Stimulated activated CD4-positive, alpha-beta T cell treated with anti-CD3 and anti-CD28 coated beads, Interleukin-2, amount 100 ng/mL, for 24 hours (primary cell): ENCODE measurements at places on chromosomes 13 and 19.
A peak's percentile ranks its signal among the peaks of the same experiment; 100 is the strongest.

GRCh38 chr13:39038569-39039030, 344 bp downstream of the NHLRC3 start:
- peak; percentile 64 for DNase-seq

DNA sequence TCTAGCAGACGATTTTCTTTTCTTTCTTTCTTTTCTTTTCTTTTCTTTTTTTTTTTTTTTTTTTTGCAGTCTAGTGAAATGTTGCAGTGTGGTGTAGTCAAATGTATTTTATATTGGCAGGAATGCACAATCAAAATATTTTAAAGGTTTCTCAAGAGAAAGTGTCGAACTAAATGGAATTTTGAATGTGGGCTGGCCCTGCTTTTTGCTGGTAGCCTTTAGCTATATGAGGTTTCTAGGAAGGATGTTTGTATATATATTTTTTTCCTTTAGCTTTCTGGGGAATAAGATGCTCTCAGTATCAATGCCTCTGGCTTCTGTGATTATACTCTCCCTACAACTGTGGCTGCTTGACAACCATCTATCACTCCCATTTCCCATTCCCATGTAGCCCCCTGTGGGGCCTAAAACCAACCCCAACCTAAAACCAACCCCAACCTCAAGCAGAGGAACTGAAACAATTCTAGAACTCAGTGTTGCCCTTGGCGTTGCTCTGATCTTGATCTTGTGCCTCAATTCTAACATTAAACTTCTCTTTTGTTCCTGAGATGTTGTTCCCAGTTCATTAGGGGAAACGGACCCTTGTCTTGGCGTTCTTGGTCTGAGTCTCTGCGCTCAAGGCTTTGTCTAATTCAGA, 27.1 kb downstream of the CYSLTR2 start:
- no peak for DNase-seq

DNA sequence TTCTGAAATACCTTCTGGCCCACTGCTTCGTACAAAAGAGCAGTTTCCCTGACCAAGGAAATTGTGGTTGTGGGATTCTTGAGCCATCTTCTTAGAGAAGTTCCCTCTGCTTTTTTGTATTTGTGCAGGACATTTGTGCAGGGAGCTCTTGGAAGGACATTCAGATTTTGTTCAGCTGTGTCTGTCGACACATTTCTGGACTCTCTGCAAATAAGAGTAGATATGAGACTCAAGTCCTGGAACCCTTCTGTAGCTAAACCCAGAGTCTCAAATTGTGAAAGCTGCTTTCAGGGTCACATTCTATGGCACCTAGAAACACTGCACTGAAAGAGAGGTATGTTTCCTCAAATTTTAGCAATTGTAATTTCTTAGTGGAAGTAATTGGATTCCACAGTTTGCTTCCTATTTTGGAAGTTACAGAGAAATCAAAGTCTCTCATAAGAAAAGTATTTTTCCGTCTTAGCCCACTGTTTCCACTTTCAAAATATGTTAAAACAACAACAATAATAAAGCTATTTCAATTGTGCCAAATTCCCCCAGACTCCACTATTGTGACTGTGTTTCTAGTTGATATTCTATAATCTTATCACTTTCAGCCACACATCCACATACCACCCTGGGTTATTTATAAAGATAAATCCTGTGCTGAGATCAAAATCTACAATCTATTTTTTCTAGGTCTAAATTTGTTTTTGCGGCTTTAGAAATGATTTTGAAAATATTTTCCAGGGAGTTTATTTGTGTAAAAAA, 224.0 kb downstream of the COG6 start:
- no peak for DNase-seq

- no peak for DNase-seq
Observed at GRCh38 chr13:21701460-21701859, 30.6 kb downstream of the FGF9 start.

- no peak for DNase-seq
Observed at GRCh38 chr19:44303320-44303719, 1.5 kb downstream of the ZNF235 start.

GRCh38 chr19:23070353-23071146, 46.3 kb upstream of the ZNF730 start:
- DNase-seq: peak; percentile 26

- DNase-seq: no peak
Observed at GRCh38 chr13:30391956-30392680, 30.2 kb upstream of the UBE2L5 start.

DNA sequence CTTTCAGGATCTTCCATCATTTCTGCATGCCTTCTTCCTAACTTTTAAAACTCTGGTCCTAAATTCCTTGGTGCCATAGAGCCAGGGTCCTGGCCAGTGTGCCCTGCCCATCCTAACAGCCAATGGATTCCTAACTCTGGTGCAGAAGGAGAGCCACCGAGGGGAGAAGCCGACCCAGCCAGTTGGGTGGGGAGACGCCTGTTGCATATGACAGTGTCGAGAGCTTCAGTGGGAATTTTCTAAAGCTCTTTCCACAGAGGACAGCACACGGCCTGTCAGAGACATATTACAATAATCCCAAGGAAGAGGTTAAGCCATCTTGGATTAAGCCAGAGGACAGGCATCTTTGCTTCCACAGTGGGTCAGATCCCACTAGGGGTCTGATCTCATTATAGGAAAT, 180.4 kb downstream of the ZNF536 start:
- no peak for DNase-seq

DNA sequence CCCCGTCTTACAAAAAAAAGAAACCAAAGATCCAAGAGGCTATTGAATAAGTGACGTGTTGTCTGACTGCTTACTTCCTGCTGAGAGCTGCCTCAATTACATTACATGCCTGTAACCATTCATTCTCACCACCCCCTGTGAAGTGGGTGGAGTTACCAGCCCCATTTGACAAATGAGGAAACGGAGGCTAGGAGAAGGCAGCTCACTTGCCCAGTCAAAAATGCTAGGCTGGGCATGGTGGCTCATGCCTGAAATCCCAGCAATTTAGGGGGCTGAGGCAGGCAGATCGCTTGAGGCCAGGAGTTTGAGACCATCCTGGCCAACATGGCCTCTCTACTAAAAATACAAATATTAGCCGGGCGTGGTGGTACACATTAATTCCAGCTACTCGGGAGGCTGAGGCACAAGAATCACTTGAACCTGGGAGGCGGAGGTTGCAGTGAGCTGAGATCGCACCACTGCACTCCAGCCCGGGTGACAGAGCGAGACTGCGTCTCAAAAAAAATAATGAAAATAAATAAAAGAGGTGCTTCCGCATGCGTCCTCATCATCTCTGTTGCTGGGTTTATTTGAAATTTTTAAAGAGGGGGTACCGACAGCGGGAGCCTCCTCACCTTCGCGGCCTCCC, 499 bp downstream of the LSM7 start:
- peak; percentile 68 for DNase-seq

DNA sequence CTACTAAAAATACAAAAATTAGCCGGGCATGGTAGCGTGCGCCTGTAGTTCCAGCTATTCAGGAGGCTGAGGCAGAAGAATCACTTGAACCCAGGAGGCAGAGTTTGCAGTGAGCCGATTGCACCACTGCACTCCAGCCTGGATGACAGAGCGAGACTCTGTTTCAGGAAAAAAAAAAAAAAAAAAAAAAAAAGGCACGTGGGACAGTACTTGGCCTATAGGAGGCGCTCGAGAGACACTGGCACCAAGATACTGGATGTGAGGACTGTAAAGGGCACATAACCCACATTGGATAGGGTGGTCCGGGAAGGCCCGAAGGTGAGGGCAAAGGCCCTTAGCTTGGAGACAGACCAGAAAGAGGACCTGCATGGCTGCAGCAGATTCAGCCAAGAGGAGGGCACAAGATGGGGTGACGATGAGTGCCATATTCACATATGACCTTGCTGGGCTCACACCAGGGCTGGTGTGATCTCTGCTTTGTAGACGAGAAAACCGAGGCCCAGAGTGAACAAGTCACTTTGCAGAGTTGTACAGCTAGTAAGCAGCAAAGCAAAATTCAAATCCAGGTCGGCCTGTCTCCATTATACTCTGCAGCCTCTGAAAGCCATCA, 89.4 kb downstream of the DPF1 start:
- DNase-seq: peak; percentile 39

GRCh38 chr19:4012092-4012974, 4.8 kb downstream of the PIAS4 start:
- no peak for DNase-seq

- no peak for DNase-seq
Observed at GRCh38 chr13:33910255-33910654, 92.3 kb downstream of the RFC3 start.

- DNase-seq: no peak
Observed at GRCh38 chr13:28306325-28306724, 168.0 kb downstream of the PAN3 start.

DNA sequence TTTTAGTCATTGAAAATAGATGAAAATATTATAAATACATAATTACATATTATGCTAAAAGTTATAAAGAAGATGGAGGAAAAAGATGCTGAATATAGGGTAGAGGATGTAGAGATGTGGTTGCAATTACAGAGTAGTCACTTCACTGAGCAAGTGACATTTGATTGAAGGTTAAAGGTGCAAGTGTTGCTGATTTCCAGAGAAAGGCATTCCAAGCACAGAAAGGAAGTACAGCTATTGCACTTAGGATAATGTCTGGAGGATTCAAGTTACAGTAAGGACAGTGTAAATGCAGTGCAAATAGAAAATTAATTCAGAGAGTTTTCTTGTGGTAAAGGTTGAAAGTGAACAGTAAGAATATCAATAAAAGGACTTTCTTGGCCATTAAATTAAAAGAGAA, 1721.8 kb downstream of the PCDH9 start:
- no peak for DNase-seq

DNA sequence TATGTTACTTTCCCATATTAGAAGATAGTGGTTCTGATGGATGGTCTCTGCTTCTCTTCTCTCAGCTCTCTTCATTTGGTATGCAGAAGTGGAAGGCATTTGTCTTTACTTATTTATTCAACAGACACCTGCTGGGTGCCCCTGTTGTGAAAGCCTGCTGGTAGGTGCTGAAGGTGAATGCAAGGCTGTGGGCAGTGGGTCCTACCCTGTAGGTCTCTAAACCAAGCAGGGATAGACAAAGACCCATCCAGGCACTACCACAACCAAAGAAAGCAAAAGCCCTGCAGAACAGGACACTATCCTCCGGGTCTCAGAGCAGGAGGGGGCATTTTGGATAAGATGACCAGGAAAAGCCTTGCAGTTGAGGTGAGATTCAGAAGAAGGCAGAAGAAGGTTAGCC, 106.1 kb downstream of the STARD13 start:
- no peak for DNase-seq

GRCh38 chr19:41553804-41554203, 22.2 kb upstream of the CEACAM21 start:
- no peak for DNase-seq

GRCh38 chr19:8531470-8531869, 17.5 kb upstream of the ZNF414 start:
- DNase-seq: no peak

DNA sequence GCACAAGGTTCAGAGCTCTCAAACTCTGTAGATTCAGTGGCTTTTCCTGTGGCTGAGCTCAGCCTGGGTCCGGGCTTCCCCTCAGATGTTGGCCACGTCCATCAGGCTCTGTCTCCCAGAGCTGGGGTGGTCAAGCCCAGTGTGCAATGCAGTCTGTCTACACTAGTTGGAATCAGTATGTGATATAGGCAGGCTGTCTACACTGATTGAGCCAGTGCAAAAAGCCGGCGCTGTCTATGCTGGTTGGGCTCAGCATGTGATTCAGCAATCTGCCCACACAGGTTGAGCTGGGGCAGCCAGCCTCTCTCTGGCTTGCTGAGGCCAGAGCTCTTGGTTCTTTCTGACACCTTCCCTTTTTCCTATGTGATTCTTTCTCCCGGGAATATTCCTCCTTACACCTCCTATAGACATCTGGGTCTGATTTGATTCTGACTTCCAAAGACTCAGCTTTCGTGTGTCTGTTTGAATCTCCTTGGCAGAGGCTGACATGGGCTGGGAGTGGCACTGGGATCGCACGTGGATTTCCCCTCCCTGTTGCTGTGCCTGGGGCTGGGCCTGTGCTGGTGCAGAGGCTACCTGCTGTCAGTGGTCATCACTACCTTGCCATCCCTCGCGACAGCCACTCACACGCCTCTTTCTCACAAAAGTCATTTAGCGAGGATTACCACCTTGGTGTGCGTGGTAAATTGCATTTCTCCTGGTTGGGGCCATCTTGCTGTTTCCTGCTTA, 9.3 kb downstream of the CHST8 start:
- DNase-seq: no peak

DNA sequence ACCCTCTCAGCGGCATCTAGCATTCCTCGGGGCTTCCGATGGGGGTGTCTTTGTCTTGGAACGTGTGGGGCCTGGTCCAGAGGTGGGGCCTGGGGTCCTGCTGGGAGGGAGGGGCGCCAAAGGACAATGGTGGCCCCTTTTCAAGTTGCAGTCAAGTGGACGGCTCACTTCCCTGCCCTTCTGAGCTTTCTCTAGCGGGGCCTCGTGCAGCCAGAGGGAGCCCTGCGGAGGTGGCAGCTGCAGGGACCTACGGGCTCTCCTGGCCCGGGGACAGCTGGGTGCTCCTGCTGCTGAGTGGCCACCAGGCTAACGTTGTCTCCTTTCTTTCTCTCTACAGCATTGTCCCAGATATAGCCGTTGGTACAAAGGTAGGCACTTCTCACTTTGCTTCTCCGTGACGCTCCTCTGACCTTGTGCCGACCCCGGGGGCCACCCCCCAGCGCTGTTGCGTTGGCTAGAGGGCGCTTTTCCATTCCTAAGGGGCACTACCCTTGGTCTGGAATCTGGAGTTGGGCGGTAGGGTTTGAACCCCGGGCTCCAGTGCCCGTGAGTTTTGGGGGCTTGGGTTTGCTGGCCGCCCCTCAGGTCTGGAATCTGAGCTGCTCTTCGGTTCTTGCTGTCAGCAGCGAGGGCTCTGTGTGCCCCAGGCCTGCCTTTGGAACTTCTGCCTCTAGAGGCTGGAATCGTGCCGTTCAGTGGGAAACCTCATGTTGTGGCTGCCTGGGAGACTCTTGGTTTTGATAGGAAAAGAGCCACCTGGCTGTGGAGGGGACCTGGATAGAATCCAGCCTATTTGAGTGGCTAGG, 2.0 kb downstream of the PTBP1 start:
- no peak for DNase-seq

- no peak for DNase-seq
Observed at GRCh38 chr13:93625536-93625935, 398.9 kb downstream of the GPC6 start.

- DNase-seq: no peak
Observed at GRCh38 chr13:49481788-49482187, 14.0 kb upstream of the PHF11 start.

- DNase-seq: no peak
Observed at GRCh38 chr13:44452418-44452817, 78.8 kb downstream of the SERP2 start.
